ENCODE measurements at places on chromosomes 7 and 10.

GRCh38 chr10:9081961-9082360, 1027.5 kb downstream of the GATA3 start:
- DNase-seq = no peak

DNA sequence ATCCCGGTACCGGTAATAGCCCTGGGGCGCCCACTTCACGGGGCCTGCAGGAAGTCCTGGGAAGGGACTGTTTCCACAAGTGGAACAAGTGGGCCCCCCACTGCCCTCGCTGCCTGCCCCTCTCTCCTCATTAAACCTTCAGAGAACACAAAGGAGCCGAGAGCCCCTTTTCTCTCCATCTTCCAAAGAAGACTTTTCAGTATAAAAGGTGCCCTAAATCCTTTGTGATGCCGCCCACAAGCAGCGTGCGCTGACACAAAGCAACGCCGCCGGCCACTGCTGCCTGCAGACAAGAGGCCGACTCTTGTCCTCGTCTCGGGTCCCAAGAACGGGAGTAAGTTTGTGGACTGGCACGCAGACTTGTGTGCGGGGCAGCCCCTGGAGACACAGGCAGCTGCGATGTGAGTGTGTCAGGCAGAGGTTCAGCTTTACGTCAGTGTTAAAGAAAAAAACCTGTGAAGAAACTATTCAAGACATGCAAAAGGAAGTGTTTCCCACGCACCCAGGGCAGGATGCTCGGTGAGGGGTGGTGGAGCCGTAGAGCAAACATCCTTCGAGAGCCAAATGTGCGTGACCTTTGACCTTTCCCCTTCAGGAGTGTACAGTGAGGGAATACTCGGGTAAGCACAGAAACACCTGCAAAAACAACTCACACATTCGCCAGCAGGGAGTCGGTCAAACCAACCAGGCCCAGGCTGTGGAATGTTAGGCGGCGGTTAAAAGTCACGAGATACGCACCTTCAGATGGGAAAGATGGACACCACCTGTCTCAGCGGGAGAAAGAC, 118.2 kb downstream of the VIPR2 start:
- no peak for DNase-seq

GRCh38 chr10:125130916-125131315, 29.4 kb downstream of the CTBP2 start:
- no peak for DNase-seq

GRCh38 chr7:16929146-16929762, 47.5 kb upstream of the AGR3 start:
- DNase-seq = no peak

DNA sequence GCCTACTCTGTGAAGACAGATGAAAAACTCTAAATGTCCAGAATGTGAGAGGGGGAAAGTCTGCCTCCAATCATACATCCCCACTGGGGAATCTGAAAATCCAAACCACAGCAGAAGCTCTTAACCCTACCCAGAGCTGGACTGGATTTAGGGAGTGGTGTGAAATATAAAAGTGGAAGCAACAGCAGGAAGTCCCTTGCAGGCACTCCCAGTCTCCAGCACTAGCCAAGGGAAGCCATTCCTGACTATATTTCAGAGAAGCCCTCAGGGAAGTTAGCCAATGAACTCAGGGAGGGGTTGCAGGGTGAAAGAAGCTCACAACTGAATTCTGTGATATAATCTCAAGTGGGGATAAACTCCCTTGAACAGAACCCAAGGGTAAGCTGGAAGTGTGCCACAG, 51.5 kb downstream of the CRPPA start:
- no peak for DNase-seq

Measured in SK-MEL-5 (cell line).